ENCODE measurements at places on chromosomes 1 and 21.

DNA sequence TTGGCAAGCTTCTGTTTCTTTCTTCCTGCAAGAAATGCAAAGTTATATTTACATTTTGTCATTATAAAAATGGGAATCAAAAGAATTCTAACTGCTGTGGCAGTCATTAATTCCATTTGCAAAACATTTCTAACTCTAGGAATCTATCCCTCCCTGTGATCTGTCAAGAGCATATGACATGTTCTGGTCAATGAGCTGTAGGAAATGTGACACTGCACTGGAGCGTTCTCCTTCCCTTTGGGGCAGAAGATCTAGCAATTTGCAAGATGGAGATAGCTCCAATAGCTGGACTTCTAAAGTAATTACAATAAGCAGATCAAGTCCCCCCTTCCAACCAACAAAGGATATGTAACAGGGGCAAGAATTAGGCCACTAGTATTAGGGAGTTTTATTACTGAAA, 6.3 kb downstream of the TOMM20 start:
- no peak for DNase-seq

- DNase-seq: peak; percentile 74
Measured at GRCh38 chr21:34367320-34367935, 3.6 kb downstream of the KCNE2 start.

DNA sequence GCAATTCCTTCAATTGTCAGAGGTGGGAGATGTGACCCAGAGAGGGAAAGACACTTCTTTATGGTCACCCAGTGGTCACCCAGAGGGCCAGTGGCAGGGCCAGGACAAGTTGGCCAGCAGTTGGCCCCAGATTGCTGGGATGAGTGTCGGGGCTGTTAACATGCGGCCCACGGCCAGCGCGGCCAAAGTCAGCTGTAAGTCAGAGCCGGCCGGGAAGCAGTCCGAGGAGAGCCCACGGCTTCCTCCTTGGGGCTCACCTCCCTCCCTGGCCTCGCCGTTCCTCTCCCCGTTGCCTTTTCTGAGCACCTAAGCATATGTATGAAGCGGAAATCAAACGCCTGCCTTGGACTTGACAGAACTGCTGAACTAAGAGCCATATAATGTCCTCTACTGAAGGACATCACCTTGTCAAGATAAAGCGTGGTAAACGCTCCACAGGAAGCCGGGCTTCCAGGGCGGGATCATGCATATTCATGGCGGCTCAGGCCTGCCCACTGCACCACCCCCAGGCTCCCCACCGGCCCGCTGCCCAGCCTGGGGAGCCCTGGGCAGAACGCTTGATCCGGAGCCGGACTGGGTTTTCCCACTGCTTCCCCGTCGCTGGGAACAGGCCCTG, 245.4 kb upstream of the POU3F1 start:
- DNase-seq: peak; percentile 5

DNA sequence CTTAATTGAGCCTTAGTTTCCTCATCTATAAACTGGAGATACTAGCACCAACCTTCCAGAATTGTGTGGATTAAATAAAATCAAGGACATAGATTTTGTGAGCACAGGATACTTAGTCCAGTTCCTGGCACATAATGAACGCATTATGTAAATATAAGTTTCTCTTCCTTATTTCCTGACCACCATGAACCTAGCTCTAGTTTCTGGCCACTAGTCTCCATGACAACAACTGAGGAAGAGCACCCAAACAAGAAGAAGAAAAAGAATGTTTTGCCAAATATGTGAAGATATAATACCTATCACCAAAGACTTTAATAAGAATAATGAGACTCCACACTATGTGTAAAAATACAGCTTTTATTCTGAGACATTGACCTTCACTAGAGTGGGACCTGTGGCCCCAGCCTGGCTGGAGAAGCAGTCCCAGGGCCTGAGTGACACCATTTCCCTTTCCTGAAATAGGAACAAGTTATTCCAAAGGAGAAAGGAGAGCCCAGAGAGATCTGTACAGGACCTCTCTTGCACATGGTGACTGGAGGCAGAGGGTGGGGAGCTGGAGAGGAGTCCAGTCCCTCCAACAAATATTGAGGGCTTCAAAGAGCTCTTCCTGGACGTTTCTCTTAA, 940 bp upstream of the USF1 start:
- no peak for DNase-seq

GRCh38 chr1:226223157-226223785, at the start of gene MIXL1:
Gene MIXL1, plus strand, starts transcription at chr1:226223664. Its CDS starts 18 bp downstream, at chr1:226223682.
- DNase-seq: no peak

DNA sequence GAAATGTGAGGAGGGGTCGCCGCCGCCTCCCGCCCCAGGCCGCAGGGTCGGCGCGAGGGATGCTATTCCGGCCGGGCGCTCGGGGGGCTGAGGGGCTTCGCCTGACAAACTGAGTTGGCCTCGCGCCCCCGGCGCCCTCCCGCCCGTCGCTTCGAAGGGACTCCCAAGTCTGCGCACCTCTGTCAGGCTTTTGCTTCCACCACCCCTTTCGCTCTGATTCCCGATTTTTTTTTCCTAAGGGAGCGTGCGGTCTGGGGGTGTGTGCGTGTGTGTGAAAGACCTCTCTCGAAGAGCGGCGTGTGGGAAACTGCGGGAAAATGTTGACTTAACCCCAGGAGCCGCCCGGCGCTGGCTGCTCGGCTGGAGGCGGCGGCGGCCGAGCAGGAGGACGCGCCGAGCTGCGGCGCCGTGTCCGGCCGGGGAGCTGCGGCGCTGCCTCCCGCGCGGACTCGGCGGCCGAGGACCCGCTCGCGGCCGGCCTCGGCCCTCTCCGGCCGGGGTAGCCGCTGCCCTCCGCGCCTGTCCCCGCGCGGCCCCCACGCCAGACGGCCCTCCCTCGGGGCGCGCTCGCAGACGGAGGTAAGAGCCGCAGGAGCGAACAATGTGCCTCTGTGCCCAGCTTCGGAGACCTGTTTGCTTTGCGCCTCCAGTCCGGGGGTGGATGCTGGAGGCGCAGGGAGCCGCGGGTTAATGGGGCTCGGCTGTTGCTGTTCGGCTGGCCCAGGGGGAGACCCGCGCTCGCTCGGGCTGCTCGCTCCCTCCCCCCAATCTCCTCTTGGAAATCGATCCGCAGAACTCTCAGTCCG, 1.1 kb downstream of the ADGRL2 start:
- DNase-seq: peak; percentile 58

GRCh38 chr1:205204552-205204951, 7.0 kb downstream of the DSTYK start:
- DNase-seq: no peak

GRCh38 chr1:2160451-2161300, 33.9 kb downstream of the FAAP20 start:
- no peak for DNase-seq

- no peak for DNase-seq
Measured at GRCh38 chr1:61892977-61893376, 150.7 kb downstream of the PATJ start.

GRCh38 chr1:244021427-244021826, 29.7 kb upstream of the ZBTB18 start:
- DNase-seq: no peak

- DNase-seq: peak; percentile 21
Measured at GRCh38 chr1:115115521-115116161, 26.3 kb upstream of the TSPAN2 start.

GRCh38 chr1:84912726-84913554, 19.9 kb upstream of the LPAR3 start:
- no peak for DNase-seq

- DNase-seq: no peak
Measured at GRCh38 chr1:89881415-89882058, 60.7 kb downstream of the LRRC8D start.

- no peak for DNase-seq
Measured at GRCh38 chr1:182261655-182262054, 129.9 kb downstream of the GLUL start.

All from fibroblast of lung (primary cell).